ENCODE measurements at places on chromosomes 7 and 10.
A peak's percentile ranks its signal among the peaks of the same experiment; 100 is the strongest.

- no peak for DNase-seq
Observed at GRCh38 chr7:75718390-75719031, 20.2 kb downstream of the HIP1 start.

GRCh38 chr10:72020914-72021809, 57.0 kb downstream of the CHST3 start:
- DNase-seq: peak; percentile 40

DNA sequence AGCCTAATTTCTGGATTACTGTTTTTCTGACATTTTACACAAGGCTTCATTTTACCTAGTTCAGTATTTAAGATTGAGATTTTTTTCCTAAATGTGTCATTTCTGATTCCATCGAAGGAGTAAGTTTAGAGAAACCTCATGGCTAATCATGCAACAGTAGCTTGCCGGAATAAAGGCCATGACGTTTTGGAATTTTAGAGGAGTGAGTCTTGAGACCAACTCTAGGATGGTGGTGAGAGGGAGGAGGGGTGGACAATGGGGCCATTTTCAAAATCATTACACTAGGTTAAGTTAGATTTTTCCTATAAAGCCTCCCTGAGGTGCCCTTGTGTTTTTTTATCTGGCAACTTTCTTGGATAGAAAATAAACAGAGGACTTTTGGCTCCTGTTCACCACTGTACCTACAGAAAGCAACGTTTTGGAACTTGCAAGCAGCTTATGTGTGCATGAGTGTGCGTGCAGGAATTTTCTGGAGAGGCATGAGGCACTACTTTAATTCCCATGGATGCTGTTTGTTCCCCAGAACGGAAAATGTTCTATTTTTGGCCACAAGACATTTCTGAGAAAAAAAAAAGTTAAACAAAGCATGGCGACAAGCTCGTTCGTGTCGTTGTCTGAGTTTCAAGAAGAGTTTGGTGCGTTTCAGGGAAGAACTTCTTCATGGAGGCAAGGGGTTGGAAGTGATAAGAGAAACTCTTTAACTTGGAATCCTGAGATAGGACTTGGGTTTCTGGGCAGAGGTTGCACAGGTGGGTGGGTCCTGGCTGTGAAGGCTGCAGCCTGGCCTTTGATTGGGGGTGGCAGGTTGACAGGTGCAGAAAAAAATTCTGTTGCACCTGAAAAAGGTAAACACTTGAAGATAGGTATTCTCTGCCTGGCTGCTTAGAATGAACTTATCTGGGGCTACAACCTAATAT, 178.1 kb downstream of the PTEN start:
- no peak for DNase-seq

- DNase-seq: no peak
Observed at GRCh38 chr10:2933071-2933470, 134.3 kb upstream of the PFKP start.

DNA sequence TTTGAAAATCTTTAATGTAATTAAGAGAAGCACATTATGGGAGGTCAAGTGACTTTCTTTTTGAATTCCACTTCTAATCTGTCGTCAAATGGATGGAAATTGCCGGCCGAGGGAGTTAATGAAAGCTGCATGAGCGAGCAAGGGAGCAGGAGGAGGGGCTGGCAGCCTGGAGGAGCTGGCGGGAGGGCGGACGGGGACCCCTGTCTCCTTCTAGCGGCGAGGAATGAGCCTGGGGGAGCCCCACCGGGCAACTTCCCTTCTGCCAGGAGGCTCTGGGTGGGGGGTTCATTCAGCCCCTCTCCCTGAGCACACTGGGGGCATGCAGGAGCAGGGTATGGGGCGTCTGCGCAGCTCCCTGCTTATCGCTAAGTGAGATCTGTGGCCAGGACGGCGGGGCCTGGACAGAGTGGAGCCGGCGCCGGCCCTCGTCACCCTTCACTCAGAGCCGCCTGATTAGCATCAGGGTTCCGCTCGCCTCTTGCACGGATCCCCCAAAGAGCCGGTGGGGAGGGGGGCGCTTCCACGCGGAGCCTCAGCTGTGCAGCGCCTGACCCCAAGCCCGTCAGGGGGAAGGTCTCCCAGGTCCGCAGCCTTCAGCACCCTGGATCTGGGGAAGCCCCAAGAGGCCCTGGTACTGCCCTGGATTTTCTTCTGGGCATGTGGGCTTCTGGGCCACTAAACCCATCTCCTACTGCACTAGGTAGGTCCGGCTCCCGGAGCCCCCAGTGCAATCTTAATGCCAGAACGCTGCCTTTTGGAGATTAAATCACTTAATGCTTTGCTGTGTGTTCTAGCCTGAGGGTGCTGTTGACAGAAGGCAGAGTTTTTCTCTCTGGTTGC, 680.8 kb downstream of the LRMDA start:
- peak; percentile 45 for DNase-seq

DNA sequence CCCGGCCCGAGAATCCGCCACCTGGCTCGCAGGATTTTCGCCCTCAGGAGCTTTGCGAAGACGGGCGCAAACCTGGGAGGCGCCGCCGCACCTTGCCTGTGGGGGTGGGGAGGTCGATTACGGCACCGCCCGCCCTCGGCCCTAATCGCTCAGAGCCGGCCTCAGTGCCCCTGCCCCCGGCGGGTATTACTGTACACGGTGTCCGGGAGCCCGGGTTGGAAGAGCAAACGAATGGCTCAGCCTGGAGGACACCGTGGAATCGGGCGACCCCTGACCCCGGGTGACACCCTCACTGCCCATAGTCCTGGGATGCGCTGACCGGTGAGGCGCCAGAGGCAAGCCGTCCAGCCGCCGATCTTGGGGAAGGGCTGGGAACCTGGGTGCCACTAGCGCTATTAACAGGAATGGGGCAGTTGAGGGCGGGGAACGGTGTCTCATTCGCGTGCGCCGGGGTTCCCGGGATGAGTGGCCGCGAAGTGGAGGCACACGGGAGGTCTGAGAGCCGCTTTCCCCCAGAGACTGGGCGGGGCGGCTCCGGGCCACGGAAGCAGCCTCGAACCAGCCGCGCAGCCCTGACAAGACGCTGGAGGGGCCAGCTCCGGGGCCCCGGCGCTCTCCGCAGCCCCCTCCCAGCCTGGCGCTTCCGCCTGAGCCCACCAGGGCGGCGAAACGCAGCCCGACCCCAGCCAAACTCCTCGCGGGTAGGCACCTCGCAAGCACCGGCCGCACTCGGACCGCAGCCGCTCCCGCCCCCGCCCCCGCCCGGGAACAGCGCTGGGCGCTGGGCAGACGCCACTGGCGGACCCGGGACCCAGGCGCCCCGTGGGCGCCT, 167.5 kb downstream of the NRF1 start:
- no peak for DNase-seq

DNA sequence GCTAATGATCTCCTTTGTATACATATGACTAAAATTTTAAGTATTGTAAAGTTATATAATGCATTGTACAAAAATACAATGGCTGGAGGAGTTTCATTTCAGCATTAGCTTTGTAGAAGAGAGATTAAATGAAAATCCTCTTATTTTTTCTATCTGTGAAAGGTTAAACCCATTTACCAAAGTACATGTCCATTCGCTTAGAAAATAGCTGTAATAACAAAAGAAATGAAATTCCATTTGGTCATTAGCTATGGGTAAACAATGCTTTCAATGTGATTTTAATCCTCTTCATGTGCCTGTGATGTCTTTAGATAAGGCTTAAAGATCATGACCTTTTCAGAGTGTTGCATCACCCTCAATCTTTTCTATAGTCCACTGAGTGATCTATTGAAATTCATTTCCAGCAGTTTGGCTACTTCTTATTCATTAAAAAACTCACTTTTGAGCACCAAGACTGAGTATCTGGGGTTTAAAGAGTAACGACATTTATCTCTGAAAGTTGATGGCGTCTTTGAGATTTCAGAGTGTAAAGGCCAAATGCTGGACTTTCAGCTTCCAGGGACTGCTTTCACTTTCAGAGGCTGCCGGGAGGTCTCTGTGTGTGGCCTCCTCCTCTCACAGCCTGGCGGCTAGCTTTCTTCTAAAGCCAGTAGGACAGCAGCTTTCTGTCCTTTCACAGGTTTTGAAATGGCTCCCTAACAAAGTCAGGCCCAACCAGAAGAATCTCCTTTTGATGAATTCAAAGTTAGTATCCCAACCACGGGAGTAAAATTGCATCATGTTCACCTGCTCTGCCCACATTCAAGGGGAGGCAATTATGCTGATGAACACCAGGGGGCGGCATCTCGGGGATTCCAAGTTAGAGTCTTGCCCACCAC, 701.4 kb upstream of the COBL start:
- DNase-seq: peak; percentile 8

DNA sequence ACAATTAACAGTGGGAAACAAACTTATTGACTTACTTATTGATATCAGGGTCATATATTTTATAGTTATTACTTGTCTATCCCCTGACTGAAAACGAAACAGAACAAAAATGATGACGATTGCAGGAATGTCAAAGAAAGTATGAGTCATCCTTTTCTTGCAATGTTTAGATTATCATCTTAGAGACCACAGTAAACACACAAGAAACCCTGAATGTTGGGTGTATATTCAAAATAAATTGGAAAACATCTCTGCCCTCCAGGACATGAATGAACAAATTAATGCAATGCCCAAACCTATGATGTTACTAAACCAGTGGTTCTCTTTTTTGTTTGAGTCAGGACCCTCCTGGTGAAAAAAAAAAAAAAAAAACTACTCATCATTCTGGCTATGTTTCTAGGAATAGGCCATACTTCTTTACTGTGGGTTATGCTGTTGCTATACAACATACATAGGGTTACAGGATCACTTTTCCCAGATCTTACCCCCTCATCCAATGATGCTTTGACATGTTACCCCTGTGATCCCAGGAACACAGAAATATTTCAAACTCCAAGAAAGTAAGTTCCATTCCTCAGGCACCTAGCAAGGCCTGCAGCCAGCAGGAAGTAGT, 623.4 kb upstream of the IGFBP3 start:
- peak; percentile 90 for DNase-seq

DNA sequence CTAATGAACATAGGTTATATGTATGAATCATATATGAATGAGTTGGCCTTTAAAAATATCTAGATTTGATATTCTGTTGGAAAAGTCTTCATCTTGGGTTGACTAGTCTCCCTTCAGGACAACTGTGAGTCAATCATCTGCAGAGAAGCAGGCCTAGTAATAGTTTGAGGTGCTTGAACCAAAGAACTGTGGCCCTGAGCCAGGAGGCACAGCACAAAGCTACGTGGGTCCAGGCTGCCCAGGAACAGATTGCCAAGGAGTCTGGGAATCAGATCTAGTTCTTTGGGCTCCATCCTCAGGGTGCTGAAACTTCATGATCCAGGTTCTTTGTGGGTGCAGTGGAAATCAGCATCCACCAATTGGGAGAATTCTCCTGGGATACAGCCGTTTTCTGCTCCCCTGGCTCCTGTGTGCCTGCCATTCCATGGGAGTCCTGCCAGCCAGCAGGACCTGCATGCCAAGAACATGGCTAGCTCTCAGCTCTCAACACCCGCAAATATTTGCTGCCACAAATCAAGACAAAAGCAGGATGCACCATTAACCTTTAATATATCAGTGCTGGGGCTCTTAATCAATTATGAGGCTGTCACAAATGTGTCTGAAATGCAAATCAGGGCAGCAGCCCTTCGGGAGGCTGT, 709.0 kb downstream of the GRID1 start:
- no peak for DNase-seq

GRCh38 chr7:64875658-64876406, 27.2 kb upstream of the ZNF273 start:
- no peak for DNase-seq

GRCh38 chr7:17672783-17673182, 267.5 kb downstream of the SNX13 start:
- DNase-seq: no peak

DNA sequence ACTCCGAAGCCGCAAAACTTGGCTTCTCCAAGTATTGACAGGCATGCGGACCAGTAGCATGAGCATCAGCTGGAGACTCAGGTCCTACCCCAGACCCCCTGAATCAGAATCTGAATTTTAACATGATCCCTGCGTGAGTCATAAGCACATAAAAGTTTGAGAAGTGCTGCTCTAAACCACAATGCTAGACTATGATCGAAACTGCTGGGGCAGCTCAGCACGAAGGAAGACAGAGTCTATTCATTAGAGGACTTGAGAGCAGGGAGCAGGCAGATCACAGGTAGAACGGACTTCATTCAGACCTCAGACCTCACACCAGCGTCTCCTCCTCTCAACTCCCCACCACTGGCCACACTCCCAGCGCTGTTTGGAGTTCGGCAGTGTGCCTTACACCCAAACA, 16.9 kb downstream of the CAMK2G start:
- DNase-seq: peak; percentile 36

DNA sequence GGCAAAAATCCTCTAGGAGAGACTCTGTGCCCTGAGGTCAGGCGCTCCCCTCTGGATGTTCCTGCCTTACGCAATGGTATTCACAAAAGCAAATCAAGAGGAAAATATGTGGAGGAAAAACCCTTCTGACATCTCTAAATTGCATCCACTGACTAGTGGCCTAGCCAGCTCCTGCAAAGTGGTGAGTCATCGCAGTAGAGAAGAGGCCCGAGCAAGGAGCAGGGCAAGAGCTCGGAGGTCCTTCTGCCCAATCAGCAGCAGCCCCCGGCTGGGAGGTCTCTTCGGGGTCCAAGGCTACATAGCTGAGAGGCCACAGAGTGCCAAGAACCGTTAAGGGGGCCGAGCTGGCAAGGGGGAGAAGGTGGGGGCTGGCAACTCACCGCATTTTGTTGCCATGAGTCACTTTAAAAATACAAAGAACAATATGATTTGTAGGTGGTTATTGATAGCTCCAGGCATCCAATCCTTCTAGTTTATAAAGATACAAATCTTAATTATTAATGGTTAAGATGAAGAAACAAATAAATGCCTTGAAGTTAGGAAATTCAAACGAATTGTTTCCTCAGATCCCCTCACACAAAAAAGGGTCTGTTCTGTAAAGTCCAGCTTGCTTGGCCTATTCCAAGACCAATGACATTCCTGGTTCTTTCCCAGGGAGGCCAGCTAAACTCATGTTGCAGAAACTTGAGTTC, 161.6 kb downstream of the PKD1L1 start:
- DNase-seq: peak; percentile 98

GRCh38 chr10:122244001-122244975, 26.8 kb upstream of the BTBD16 start:
- DNase-seq: no peak

GRCh38 chr10:27661514-27662286, 83.9 kb downstream of the MKX start:
- no peak for DNase-seq
